Stimulated activated CD8-positive, alpha-beta memory T cell treated with anti-CD3 and anti-CD28 coated beads, Interleukin-15, amount 100 ng/mL, for 24 hours (primary cell): ENCODE measurements at places on chromosomes 2 and 18.

DNA sequence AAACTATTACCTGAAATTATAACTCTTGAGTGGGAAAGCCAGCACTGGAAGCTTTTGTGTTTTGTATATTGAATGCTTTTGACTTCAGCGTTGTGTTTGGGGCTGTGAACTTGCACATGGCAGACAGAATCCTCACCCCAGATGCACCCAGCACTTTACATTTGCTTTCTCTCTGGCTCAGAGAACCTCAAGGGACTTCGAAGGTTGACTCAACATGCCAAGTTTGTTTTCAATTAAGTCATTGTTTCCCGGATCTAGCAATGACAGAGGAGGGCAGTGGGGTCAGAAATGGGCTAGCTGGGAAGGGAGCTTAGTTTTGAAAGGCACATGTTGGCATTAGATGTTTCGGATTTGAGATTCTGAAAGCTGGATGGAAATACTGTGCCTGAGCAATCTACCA lies 22.4 kb downstream of the TET3 start:
- no peak for DNase-seq

- no peak for DNase-seq
Observed at GRCh38 chr2:145598434-145598833, 1078.5 kb upstream of the ZEB2 start.

DNA sequence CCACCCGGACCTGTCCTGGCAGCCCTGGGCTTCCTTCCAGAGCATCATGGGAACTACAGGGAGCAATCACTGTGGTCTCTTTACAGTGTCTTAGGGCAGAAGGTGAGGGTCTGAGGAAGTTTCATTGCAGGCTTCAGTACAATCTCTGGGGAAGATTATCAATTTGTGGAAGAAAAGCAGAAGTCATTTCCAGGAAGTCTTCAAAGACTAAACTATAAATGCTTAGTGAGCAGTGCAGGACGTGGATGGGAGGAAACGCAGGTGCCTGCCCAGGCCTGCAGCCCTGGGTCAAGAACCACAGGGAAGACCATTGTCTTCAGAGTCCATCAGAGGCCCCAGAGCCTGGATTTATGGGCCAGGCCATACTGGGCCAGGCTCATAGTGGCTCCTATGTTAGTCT lies 54.3 kb downstream of the INO80C start:
- DNase-seq = no peak

DNA sequence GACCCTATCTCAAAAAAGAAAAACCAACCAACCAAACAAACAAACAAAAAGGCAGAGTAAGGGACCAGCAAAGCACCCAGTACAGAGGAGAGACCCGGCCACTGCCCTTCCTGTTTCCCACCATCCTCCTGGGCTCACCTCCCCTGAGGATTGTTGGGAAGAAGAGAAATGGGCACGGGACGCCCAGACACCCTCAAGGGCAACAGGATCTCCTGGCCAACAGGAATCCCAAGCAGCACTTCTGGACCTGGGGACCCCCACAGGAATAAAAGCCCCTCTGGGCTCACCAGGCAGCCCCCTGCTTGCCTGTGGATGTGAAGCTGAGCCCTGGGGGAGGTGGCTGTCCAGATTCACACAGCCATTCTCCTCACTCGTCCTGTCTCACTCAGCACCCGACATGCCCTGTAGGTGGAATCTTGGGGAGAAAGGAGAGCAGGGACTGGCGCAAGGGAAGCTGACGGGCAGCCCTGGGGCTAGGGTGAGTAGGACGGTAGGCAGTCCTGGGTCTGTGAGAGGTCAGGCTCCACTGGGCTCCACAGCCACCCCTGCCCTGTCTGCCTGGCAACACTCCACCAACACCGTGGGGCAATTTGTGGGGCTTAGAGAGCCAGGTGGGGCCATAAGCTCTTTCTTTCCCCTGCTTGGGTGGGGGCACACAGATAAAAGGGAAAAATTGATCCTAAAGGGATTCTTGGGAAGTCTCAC lies 18.0 kb downstream of the KLF11 start:
- no peak for DNase-seq

GRCh38 chr2:202066875-202067274 lies 6.2 kb upstream of the KIAA2012 start:
- no peak for DNase-seq

- no peak for DNase-seq
Observed at GRCh38 chr2:186559848-186560247, 30.0 kb upstream of the ITGAV start.

DNA sequence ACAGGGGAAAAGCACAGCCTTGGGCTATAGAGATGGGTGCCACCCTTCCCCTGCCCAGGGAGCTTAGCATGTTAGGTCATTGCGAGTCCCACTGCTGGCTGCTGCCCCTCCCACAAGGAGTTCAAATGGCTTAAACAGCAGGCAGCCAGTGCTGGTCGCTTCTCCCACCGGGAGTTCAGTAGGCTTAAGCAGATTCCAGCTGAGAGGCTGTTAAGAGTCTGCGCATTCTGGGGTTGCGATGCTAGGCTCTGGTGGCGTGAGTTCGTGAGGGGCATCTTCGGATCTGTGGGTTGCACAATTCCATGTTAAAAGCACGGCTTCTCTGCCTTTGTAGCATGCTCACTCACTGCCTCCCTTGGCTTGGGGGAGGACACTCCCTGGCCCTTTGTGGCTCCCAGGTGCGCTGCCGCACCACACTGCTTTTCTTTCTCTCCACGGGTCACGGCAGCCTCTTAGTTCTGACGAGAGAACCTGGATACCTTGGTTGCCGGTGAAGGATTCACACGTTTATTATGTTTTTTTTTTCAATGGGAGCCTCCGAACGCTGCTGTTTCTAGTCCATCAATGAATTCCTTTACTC lies 93.2 kb downstream of the UNC80 start:
- DNase-seq = no peak

DNA sequence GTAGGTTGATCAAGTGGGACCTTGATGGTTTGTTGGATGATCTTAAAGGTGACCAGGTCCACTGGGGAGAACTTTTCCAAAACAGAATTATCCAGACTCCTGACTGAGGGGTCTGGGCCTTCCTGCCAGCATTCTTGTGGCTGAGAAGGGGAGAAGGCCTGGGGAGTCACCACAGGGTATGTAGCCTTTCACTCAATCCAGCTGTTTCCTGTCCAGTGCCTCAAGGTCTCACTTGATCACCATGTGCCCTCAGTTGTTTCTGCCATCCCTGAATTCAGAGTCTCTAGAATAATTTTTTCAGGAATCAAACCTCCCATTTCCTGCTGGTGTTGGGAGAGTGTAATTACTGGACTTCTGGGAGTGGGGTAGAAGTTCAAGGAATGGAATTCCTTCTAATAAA lies 54.4 kb upstream of the TANC1 start:
- no peak for DNase-seq

GRCh38 chr2:101516823-101517690 lies 42.1 kb upstream of the RFX8 start:
- DNase-seq = no peak

DNA sequence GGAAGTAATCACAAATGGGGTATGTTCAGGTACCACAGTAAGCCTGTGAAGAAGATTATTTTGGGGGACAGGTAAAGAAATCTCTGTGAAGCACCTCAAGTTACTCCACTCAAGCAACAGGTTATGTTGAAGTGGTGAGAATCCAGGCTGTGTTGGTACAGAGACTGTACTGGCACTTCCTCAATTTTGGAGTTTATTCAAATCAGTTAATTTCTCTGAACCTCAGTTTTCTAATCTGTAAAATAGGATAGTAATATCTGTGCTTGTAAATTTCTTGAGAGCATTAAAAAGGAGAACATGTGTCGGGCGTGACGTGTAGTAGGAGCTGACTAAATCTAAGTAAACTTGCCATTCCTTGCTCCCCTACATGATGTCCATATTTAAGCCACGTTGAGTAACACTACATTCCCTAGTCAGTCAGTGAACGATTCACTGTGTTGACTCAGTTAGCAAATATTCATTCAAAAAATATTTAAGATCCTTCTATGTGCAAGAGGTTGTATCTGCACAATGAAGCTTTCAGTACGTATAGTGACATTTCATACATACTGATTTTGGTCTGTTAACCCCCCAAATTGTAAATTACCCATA lies 504.2 kb downstream of the ZEB2 start:
- DNase-seq = no peak

- DNase-seq = no peak
Observed at GRCh38 chr18:43875511-43875910, 598.2 kb upstream of the SYT4 start.

DNA sequence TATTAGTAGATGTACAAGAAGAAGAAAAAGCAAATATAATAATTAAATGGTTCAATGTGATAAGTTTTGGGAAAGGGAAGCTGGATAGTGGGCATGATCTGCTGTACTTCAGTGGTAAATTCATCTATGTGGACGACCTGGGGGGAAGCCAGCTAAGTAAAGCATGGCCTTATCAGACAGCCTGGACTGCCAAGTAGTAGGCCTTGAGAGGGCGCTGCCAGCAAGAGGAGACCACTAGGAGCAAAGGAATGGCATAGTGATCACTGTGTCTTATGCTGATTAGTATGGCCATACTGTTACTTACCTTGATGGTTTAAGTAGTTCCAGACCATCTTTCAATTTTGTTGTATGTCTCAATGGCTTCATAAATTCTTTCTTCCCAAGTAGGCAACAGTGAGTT lies 287.6 kb downstream of the SETBP1 start:
- DNase-seq = no peak

DNA sequence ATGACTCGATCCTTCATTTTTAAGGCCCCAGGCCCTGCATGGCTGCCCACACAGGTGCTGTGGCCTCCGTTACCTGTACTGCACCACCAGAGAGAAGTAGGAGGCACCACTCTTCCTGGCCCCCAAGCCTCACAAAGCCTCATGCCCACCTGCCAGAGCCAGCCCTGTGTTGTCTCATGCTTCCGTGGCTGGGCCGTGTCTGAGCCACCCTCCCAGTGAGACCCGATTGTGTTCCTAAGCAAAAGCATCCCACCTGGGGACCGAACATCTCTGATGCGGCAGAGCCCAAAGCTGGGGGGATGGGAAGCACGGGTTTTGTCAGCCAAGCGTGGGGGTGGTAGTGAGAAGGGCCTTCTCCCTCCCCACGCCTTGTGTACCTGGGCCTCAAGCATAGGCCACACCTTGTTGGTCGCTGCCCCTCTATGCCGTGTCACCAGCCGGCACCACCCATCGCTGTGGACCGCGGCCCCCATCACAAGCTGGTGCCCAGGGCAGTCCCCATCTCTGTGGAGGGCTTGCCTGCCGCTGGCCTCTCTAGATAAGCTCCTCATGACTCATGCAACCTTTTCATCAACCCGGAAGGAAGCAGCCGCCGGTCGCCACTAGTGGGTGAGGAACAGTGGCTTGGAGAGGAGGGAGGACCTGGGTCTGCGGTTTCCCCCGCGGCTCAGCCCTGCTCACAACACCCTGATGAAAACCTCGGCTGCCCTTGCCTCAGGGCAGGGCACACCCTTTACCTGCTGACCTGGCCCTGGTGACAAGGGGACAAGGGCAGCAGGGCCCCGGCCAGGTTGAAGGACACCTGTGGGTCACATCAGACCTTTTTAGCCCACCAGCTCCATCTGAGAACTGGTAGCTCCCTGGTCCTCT lies 2.7 kb upstream of the RNPEPL1 start:
- DNase-seq = peak; percentile 65

- no peak for DNase-seq
Observed at GRCh38 chr18:78151234-78151633, 828.4 kb upstream of the SALL3 start.

DNA sequence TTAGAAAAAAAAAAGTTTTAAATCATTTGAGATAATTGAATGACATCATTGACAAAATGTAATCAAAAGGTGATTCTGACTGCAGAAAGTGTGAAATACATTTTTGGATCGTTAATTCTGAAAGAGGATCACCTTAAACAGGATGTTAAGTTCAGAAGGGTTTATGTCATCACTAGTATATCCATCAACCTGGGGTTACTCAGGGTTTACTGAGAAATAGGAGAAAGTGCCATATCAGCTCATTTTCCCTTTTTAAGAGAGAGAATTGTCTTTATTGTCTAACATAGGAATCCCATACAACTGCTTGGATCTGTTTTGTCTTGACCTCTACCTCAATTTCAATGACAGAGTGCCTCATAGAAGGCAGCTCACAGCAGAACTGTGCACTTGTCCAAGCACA lies 466.1 kb upstream of the LINC00305 start:
- DNase-seq = no peak

- DNase-seq = no peak
Observed at GRCh38 chr2:45652090-45653031, 886 bp downstream of the PRKCE start.

DNA sequence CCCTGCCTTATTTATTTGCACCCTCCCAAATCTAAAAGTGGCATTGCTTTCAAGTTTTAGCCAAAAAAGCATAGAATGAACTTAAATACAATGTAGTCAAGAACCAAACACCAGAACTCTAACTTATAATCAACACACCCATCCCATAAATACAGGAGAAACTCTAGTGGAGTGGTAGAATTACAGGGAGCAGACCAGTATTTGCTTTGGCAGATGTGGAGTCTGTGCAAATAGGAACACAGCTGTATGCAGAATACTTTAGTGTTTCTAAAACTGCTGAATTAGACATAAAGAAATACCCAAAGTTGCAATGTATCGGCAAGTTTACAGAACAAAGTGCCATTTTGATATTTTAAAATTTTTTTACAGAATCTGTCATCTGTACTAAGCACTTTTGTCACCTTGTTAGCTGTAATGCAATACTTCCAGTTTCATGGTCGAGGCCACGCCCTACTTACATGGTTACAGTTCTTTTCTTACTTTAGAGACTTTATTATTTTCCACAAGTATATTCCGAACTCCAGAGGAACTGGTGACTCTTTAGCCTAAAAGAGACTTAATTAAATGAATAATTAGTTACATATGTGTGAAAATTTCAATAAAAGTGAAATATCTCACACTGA lies 23.7 kb upstream of the COL5A2 start:
- DNase-seq = no peak

- no peak for DNase-seq
Observed at GRCh38 chr18:71115261-71115660, 826.4 kb downstream of the SOCS6 start.

- no peak for DNase-seq
Observed at GRCh38 chr2:163641986-163642385, 93.8 kb downstream of the FIGN start.

DNA sequence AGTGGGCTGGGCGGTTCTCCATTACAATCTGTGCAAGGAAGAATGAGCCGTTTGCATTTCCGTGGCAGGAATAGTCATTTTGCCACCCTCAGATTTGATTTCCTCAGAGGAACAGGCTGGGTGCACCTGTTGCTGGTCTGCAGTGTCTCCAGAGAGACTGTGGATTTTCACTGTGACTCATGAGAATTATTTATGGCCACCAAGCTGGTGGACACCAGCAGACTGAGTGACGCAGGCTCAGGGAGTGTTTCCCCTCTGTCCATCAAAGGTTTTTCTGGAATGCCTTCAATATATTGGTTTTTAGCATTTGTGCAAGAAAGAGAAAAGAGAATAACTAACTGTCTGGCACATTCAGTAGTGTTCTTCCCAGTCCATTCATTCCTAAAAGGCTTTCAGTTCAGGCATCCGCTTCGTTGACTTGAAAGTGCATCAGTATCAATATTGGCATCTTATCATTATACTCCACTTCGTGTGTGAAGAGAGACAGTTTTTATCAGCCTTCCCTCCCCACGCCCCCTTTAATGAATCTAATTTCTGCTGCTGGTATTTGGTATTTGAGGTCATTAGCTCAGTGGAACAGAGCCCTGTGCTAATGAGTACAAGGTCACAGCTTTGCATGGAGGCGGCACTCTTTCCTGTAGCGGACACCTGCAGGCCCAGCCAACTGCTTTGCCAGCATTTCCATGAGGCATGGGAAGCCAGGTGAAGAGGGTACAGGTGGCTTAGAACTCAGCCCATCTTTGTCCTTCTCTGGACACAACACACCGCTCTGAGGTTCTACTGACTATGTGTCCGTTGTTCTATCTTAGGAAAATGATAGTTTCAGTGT lies 39.9 kb downstream of the PRKCE start:
- DNase-seq = no peak

- no peak for DNase-seq
Observed at GRCh38 chr2:195663007-195663406, 6.0 kb downstream of the SLC39A10 start.

- DNase-seq = no peak
Observed at GRCh38 chr2:28415010-28415409, 22.4 kb downstream of the FOSL2 start.
